ENCODE measurements at places on chromosomes 6 and 20.

DNA sequence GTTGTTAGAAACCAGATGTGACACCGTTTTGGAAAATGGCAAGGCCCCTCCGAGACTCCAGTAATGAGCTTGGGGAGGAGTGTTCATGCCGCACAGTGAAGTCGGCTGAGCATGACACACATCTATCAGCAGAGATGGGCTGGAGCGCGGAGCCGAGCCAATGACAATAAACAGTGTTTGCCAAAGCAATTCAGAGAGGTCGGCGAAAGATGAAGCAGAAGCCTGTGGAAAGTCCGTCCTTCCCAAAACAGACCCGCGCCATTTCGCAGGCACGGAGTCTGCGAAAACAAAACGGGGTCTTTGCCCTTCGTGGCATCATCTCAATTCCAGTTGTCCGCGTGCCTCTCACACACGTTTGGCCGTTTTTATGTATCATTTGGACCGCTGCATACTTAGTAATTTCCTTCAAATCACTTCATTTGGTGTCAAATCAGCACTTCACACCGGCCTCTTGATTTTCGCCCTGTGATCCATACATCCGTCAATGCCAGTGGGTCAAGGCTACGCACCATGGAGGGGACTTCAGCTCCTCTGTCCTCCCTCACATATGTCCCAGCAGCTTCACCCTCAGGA is 71.3 kb downstream of the SULF2 start:
- no peak for DNase-seq

GRCh38 chr6:109050447-109051102 is 44.1 kb downstream of the SESN1 start:
- no peak for DNase-seq

DNA sequence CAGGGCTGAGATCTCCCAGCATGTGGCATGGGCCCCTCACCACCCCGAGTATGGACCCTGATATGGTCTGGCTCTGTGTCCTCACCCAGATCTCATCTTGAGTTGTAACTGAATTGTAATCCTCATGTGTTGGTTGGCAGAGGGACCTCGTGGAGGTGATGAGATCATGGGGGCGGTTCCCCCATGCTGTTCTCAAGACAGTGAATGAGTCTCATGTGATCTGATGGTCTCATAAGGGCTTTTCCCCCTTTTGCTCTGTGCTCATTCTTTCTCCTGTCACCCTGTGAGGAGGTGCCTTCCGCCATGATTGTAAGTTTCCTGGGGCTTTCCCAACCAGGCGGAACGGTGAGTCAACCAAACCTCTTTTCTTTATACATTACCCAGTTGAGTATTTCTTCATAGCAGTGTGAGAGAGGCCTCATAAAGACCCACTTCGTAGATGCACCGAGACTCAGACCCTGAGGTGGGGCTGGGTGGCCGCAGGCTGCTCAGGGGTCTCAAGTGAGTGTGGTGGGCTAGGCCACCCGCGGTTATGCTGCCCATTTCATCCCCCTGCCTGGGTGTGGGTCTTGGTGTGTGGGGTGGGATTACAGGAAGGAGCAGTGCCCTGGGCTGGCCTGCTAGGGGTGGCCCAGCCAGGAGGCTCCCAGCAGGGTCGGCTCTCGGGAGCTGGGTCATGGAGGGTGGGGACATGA is 26.2 kb upstream of the GATA5 start:
- no peak for DNase-seq

DNA sequence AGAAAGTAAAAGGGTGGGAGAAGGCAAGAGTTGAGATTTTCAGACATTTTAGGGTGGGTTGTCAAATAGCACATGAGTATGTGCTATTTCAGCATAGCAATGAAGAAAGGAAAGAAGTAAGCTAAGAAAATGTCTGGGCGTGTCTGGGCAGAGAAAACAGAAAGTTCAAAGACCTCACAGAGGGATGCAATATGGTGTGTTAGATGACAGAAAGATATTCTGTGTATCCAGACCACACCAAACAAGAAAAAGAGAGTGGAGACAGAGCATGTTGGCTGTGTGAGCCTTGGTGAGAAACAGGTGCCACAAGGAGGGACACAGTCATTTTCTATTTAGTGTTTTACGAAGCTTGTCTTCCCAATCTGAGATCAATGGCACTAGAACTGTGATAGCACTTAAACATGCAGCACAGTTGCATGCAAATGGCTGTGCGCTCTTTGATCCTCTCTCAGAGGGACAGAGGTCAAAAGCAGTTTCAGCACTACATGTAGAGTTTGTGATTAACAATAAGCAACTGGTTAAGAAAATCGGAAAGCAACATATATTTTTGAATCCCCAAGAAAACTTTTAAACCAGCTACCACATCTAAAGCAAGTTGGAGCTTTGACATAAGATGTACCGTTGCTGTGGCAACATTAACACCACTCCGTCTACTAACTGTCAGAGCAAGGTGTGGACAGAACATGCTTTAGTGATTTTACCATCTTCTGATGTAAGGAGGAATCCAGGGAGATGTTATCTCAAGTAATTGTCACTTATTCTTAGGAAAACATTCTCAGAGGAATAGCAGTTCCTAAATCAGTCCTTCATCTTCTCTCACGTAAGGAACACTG is 515.5 kb upstream of the NOX3 start:
- DNase-seq = no peak

- no peak for DNase-seq
Measured at GRCh38 chr6:105504706-105505105, 101.8 kb upstream of the PREP start.

- DNase-seq = no peak
Measured at GRCh38 chr6:122153557-122153956, 245.9 kb upstream of the HSF2 start.

GRCh38 chr6:112802144-112802543 is 455.0 kb downstream of the RFPL4B start:
- no peak for DNase-seq

DNA sequence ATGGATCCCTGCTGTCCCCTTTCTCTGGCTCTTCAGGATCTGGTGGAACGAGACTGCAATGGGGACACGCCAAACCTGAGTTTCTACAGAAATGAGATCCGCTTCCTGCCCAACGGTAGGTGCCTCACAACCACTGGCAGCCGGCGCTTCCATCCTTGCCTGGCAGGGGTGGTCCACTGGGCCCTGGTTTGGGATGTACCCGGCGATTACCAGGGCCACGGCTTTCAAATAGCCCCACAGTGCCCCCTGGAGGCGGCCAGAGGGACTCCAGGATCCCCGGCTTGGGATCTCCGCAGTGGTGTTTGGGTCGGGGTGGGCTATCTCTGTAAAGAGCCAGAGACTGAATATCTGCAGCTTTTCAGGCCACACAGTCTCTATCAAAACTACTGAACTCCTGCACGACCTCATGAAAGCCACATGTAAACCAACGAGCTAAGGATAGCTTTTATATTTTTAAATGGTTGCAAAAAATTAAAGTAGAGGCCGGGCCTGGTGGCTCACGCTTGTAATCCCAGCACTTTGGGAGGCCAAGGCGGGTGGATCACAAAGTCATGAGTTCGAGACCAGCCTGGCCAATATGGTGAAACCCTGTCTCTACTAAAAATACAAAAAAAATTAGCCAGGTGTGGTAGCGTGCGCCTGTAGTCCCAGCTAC is 3.7 kb downstream of the OGFR start:
- no peak for DNase-seq

GRCh38 chr6:97702248-97702647 is 419.2 kb upstream of the MMS22L start:
- DNase-seq = no peak

DNA sequence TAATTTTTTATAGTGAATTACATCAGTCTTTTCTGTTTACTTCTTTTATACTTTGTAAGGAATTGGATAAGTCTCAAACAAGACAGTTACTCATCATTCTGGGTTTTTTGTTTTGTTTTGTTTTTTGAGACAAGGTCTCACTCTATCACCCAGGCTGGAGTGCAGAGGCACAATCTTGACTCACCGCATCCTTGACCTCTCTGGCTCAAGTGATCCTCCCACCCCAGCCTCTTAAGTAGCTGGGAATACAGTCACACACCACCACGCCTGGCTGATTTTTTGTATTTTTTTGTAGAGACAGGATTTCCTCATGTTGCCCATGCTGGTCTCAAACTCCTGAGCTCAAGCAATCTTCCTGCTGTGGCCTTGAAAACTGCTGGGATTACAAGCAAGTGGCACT is 524.3 kb downstream of the EYS start:
- DNase-seq = no peak

DNA sequence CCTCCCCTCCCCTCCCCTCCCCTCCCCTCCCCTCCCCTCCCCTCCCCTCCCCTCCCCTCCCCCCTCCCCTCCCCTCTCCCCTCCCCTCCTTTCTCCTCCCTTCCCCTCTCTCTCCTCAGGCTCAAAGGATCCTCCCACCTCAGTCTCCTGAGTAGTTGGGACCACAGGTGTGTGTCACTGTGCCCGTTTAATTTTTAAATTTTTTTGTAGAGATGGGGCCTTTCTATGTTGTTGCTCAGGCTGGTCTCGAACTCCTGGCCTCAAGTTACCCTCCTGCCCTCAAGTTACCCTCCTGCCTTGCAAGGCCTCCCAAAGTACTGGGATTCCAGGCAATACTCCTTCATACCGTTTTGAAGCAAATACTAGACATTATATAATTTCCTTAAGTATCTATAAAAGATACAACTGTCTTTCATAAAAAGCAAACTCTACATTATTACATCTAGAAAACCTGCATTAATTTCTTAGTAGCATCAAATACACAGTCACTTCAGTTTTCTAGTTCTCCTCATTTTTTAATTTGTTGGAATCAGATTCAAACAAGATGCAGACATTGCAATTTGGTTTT is 39.8 kb downstream of the NCOA3 start:
- no peak for DNase-seq

- no peak for DNase-seq
Measured at GRCh38 chr20:50152394-50153152, 950 bp downstream of the PEDS1 start.

- DNase-seq = no peak
Measured at GRCh38 chr20:568673-569415, 25.3 kb upstream of the CSNK2A1 start.

GRCh38 chr6:85641897-85642773 is 551 bp downstream of the SYNCRIP start:
- DNase-seq = peak; percentile 14

DNA sequence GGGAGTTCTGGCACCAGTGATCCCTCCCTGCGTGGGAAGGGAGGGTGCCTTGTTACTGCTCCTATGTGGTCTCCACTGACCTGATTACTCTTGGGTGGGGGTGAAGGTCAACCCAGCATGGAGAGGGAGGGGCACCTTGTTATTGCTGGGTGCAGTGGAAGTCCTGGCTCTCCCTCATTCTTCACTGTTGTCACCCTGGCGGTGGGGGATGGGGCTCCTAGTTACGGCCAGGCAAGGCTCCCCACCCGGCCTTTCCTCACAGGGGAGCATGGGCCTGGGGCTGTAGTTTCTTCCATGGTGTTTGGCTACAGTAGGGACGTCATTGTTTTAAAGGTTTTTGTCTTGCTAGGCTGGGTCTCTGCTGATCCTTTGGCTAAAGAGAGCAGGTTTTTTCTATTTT is 40.8 kb downstream of the PACSIN1 start:
- DNase-seq = no peak

- DNase-seq = no peak
Measured at GRCh38 chr6:161750686-161751085, 476.8 kb upstream of the AGPAT4 start.

DNA sequence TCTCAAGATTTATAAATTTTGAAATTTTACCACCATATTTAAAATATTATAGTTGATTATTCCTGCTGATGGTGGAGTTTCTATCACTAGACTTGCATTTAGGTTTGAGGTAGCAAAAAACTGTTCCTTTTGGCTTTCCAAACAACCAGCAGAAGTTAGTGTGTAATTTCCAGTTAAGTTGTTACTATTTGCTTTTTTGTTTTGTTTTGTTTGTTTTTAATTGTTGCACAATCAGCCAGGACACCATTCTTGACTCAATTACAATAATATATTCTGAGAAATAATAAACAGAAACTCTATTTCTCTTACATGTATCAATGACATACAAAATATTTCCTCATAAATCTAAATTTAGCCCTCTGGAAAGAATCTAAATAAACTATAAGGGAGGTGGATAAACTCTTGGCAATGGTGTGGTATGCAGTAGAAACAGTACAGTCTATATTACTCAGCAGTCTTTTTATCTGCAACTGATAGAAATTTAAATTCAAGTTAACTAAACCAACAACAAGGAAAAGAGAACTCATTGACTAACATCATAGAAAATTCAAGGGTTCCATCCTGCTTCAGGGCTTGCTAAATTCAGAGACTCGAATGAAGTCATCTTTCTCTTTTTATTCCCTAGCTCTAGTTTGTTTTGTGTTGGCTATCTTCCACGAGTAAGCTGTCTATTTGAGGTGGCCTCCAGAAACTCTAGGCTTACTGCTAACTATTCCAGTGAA is 19.4 kb upstream of the COL19A1 start:
- DNase-seq = no peak

DNA sequence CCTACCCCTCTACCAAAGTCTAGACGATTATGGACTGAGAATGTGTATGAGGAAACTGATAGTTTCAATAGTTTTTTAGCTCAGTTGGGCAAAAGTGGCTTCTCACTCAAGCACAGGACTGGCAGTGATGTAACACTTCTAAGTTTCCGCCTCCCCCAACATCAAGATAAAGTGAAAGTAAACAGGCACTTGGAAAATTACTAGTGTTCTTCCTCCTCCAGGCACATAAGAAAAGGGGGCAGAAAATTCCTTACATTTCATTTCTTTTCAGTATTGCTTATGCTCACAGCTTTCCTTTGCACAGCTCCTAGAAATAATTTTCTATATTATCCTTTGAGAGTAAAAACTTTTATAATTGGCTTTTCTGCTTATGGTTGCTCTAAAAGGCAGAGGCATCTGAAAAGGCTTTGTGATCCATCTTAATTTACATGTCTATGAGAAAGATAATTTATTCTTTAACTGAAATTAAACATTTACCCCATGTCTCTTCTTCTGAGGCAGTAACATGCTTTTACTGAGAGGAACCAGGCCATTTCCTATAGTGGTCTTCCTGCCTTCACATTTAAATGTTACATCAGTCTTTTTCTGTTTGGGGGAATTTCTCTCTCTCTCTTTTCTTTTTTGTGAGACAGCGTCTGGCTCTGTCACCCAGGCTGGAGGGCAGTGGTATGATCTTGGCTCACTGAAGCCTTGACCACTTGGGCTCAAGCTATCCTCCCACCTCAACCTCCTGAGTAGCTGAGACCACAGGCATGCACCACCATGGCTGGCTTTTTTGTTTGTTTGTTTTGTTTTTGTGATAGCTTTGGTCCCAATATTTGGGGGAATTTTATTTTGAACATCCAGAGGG is 65.0 kb upstream of the EEF1A1 start:
- DNase-seq = no peak

DNA sequence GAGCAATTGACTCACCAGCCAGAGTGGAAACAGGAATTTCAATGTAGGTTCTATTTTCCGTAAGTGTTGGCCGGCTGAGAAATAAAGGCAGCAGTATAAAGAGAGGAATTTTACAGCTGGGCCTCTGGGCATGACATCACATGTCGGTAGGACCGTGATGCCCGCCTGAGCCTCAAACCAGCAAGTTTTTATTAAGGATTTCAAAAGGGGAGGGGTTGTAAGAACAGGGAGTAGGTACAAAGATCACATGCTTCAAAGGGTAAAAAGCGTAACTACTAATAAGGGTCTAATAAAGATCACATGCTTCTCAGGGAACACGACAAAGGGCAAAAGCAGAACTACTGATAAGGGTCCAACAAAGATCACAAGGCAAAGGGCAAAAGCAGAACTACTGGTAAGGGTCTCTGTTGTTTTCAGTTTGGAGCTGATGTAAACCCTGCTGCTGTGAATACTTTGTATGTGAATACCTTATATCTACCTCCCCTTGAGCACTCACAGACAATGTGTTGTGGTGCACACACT is 9.0 kb upstream of the TULP4 start:
- DNase-seq = no peak
